ENCODE measurements at places on chromosomes 5 and 9. TPM values are rescaled to one million over a fixed set of nuclear protein-coding genes. Genes with fewer than 3 reads are reported as not detected.

SMIM32 gene
- not detected for total RNA-seq

BRIX1 gene
- 30.9 TPM for total RNA-seq

SUSD3 gene
- total RNA-seq, result 58.3 TPM

SHOC1 gene
- not detected for total RNA-seq

CREBRF gene
- 102 TPM for total RNA-seq

ADAMTS16 gene
- total RNA-seq, result not detected

TMC1 gene
- not detected for total RNA-seq

ORM2 gene
- total RNA-seq, result not detected

FYB1 gene
- 571 TPM for total RNA-seq

FAM81B gene
- total RNA-seq, result not detected

SPINK13 gene
- total RNA-seq, result not detected

All from CD4-positive, alpha-beta memory T cell (primary cell).